ENCODE measurements at places on chromosomes 5 and 9.

DNA sequence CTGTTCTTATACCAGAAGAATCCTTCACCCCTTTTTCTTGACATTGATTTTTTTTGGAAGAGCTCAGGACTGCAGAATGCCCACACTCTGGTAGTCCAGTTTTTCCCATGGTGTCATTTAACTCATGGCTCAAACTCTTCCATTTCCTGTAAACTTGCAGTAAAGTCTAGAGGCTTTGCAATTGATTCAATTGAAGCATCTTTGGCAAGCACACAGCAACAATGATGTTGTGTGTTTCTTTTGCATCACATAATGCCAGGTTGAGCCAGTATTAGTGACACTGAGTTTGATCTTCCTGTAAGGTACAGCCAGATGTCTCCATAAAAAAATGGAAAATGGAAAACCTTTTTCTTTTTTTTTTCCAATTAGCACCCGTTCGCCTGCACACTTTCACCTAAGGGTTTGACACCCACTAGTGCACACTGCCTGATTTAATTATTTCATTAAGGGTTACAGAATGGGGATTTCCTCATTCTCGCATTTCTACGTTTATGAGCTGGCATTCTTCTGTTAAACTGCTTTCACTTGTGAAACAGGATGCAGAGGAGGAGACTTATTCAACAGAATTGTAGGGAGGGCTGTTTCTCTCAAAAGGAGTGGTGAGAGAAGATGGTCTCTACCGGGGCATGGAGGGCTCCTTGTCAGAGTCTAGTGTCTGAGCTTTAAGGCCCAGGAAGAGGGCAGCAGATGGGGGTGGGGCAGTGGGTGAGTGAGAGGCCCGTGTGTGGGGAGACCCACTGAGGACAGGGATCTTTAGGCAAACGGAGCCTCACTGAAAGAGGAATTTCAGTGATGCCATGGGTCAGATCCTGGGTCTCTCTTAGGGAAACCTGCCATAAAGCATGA, 2.2 kb upstream of the S1PR3 start:
- peak; percentile 50 for DNase-seq

- no peak for DNase-seq
Measured at GRCh38 chr5:82164977-82165713, 113.0 kb downstream of the RPS23 start.

DNA sequence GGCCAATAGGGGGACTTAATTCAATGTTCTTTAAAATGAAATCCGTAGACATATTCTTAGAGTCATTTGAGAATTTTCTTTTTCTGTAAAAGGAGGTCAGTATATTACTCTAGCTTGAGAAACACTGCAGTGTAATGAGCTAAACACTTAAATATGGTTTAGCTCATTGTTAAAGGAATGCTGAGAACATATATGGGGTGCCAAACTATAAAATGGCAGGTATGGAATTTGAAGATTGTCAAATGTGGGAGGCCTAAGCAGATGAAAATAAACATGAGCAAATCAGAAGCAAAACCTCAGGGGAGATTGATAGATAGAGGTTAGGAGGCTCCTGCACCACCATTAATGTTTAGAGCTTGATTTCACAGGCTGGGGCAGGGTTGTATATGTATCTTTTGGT, 57.9 kb downstream of the STX17 start:
- DNase-seq, result no peak

DNA sequence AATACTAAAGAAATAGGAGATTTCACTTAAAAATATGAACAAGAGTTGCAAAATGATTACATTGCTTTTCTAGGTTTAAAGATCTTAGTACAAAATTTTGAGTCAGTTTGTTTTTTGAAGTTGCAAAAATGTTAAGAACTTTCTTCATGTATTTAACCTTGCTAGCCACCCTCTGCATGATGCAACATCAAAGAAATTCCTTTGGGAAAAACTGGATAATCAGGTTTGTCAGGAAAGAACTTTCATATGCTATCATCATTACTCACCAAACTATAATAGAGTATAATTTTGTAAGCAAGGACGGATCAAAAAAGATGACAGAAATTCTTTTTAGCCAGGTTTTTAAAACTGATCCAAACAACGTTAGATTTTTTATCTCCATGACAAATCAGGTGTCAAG, 116.9 kb upstream of the MRPS30 start:
- no peak for DNase-seq

- peak; percentile 63 for DNase-seq
Measured at GRCh38 chr5:9361835-9362234, 184.0 kb downstream of the SEMA5A start.

GRCh38 chr5:149912226-149912871, 32.2 kb downstream of the PDE6A start:
- no peak for DNase-seq

DNA sequence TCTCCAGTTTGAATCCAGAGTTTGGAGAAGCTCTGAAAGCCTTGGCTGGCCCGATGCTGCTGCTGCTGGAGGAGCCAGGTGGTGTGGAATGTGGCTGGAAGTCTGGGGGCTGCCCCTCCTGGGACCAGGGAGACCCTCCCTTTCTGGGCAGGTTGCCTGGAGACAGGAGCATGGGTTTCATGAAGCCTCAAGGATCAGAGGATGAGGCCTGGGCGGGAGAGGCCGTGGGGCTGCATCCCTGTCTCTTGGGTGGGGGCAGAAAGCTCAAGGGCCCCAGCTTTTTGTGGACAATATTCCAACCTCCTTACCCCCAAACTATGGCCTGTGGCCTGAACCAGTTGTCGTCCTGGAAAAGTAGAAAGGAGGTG, 10.1 kb downstream of the FGF18 start:
- no peak for DNase-seq

- DNase-seq, result no peak
Measured at GRCh38 chr9:37988041-37988440, 81.0 kb downstream of the SHB start.

GRCh38 chr5:35618304-35618636, 607 bp downstream of the SPEF2 start:
- no peak for DNase-seq

- DNase-seq, result no peak
Measured at GRCh38 chr9:77021922-77022782, 2.7 kb downstream of the FOXB2 start.

DNA sequence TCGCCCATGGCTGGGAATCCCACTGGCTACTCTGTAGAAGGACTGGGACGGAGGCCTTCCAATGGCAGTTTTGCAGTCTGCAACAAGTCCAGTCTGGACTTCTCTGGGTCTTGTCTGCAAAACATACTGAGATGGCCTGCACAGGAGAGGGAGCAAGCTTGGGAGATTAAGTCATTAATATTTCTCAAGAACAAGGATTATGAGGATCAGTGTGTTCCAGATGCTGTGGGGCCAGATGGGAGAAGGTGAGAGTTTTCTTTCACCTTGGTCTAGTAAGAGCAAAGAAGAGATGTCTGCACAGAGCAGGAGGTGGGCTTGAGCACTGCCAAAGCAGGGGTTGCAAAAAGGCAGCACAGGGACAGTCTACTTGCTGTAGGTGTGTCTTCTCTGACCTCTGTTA, at the start of gene PDE6A:
PDE6A (minus strand) TSS at position 128 of the 400 bp plus-strand sequence; CDS start at position 8, 120 bp downstream.
- DNase-seq, result no peak

GRCh38 chr5:87686975-87687374, 274.2 kb upstream of the CCNH start:
- no peak for DNase-seq

DNA sequence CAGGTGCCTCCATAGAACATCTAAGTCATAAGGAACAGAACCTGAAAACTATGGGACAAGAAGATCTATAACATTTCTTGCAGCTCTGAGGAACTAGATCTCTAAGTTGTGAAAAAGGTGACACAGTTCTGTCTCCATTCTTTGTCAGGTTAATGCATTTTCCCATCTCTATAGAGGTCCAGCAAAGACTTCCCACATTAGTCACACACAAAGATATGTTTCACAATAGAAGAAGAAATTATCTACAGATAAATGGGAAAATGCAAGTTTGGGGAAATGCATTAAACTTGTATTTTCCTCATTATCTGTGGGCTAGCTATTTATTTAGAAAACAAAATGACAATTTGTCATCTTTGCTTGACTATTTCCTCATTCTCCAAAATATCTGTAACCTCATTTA, 458.6 kb upstream of the PAPPA start:
- DNase-seq, result no peak

- no peak for DNase-seq
Measured at GRCh38 chr9:132187121-132187620, 25.3 kb downstream of the NTNG2 start.

- no peak for DNase-seq
Measured at GRCh38 chr9:138046641-138047301, 169.2 kb downstream of the CACNA1B start.

GRCh38 chr5:36422952-36423351, 121.2 kb upstream of the RANBP3L start:
- no peak for DNase-seq

DNA sequence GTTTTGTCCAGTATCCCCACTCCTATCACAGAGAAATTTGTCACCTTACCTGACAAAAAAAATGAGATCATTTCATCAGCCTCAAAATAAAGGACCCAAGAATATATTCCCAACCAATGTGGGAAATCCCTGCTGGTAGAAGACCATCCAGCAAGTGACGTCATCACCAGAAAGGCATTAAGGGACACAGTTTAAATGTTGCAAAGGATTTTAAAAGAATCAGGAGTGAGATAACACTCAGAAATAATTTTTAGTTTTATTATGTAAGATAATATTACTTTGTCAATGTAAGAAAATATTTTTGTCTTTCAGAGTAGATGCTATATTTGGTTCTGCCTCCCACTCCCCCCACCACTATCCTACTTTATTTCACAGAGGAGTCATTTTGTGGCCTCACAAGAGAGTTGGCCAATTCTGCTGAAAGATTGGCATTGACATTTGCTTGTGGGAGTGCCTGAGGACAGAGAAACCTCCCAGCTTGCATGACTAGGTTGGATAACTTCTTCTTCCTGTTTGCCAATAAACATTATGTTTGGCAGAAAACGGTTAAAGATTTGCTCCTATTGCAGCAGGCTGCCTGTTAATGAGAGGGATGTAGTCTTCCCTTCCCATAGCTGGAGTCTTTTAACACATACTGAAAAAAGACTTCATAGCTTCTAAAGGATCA, 288.6 kb upstream of the DAB2 start:
- DNase-seq, result peak; percentile 64

- no peak for DNase-seq
Measured at GRCh38 chr5:306011-306805, 15.3 kb upstream of the AHRR start.

DNA sequence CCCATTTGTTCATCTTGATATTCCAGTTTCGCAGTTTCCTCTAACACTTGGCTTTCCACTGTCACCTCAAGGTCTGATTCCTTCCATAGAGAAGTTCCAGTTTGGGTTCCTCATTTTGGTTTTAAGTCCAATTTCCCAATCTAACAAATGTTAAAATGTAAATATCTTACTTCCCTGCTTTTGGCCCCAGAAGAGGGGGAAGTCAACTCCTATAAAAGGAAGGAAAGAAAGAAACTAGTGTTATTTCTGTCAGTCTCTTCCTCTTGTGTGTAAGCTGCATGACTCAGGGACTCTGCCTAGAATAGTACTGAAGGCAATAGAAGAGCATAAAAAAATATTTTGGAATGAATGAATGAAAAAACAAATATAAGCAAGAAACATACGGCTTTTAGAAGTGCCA, 127.5 kb upstream of the CCNG1 start:
- DNase-seq, result peak; percentile 90

DNA sequence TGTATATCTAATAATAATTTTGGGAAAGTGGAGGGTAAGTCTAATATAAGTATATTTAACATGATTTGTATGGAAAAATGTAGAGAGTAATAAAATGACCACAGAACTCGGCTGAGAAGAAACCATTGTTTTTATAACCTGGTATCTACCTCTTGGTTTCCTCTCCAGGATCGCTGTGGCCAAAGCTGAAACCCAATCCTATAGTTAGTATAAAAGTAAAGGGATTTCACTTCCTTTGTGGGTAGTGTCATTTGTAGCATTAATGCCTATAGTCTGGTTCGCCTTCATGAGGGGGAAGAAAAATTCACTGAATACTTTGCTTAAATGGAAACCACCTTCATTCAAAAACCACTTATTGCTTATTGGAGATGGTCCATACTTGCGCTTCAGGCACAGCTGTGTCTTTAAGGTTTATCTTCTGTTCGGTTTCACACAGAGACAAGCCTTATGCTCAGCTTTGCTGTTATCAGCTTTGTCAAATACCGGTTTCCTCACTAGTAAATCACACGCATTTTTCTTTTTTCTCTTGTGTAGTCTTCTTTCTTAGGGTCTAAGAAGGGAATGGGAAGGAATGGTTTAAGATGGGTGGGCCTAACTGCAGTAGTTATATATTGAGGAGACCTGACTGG, 12.1 kb downstream of the PIK3R1 start:
- no peak for DNase-seq

- DNase-seq, result peak; percentile 52
Measured at GRCh38 chr9:114804505-114804904, 1.3 kb downstream of the TNFSF15 start.

Measured in suppressor macrophage (primary cell).